Activated CD4-positive, CD25-positive, alpha-beta regulatory T cell treated with anti-CD3 and anti-CD28 coated beads, Interleukin-2, amount 50 U/mL, for 16 hours (primary cell): ENCODE measurements at places on chromosomes 2 and 18.

DNA sequence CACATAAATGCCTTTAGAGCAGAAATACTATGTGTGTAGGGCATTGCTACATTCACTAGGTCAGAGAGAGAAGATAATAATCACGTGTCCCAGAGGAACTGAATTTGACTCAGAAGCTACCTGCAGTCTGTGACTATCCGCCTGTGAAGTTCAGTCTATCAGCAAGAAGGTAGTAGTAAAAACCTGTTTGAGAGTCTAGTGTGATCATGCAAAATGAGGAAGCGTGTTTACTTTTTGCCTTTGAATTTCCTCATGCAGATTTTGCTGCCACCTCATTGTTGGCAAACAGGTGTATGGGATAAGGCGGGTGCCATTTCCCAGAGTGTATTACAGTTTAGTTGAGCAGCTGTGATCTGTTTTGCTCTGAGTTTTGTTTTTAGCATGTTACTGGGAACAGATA, 403.9 kb upstream of the FANCL start:
- no peak for DNase-seq

- DNase-seq: no peak
Observed at GRCh38 chr2:118345465-118345864, 257.2 kb downstream of the INSIG2 start.

- no peak for DNase-seq
Observed at GRCh38 chr2:134714228-134714627, 4.6 kb downstream of the TMEM163 start.

GRCh38 chr2:39779341-39779851, 338 bp upstream of the THUMPD2 start:
- DNase-seq: no peak
